ENCODE measurements at places on chromosomes 6 and 20.

DNA sequence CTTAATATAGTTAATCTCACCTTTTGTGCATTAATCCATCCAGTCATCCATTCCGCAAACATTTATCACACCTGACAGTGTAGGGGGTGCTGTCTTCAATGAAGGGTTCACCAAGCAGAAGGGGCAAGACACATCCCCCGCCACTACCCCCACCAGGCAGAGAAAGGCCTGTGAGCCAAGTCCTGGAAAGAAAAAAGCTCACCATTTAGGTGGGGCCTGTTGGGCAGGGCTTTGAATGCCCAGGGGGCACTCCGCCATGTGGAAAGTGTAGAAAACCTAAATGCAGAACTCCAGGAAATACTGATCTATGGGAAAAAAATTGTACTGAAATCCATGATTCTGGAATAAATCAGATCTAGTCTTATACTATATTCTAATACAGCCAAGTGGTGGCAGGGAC is 4.8 kb upstream of the STX16 start:
- no peak overlapping the region for H3K4me3 ChIP-seq
- H3K27me3 ChIP-seq: no peaks in the 10 kb centered on the region
- H3K36me3 ChIP-seq: no peaks in the 10 kb centered on the region
- peak; percentile 29 for DNase-seq
- peaks cover 4% of the 10 kb centered on the region for H3K4me1 ChIP-seq

DNA sequence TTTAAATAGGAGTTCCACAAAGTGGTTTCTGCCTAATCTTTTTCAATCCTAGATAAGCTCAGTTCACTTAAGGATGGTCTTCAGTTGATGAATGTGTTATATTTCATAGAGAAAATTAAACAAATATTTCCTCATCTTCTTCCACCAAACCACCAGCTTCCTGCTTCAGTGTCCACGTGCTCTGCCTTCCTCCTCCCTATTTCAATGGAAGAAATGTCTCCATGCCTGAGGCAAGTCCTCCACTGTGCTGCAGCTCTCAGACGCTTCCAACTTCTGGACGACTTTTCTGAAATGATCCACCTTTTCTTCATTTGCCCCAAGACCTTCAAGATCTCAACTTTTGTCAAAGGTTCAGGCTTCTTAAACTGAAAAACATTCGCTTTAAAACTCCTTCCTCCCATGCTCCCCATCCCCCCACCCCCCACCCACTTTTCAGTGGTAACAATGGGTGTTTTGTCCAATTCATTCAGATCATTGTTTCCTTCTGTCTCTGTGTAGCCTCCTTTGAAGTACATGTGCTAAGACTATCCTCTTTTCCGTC is 25.3 kb upstream of the FABP7 start:
- no peaks in the 10 kb centered on the region for H3K36me3 ChIP-seq
- no peak overlapping the region for H3K4me3 ChIP-seq
- no peak for DNase-seq

DNA sequence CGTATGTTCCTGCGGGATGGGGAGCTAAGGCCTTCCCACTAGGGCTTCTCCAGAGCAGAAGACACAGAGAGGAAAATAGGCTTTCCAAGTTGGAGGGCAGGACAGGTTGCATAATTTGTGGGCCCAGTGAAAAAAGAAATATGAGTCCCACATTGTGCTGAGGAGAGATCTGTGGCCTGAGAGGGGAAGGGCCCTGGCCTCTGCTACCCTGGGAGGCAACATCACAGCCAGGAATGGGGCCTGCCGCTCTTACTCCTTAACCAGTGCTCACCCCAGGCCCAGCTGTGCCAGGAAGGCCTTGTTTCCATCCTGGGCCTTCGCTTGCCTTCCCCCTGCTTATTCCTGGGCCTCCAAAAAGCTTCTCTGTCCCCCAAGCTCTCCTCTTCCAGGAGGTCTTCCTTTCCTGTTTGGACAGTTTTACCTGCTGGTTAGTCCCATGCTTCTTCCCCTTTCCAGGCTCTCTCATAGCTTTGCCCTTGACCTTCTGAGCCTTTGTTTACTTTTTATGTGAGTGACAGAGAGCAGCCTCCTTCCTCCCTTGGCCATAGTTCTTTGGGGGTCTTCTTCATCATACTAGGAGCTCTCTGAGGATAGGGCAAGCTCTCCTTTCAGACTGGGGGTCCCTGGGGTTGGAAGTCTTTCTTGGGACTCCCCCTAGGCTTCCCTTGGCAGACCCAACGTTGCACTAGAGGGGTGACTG is 26.2 kb upstream of the VEGFA start:
- H3K27me3 ChIP-seq: no peaks in the 10 kb centered on the region
- no peak overlapping the region for H3K4me3 ChIP-seq
- DNase-seq: no peak
- no peak overlapping the region for H3K27ac ChIP-seq

DNA sequence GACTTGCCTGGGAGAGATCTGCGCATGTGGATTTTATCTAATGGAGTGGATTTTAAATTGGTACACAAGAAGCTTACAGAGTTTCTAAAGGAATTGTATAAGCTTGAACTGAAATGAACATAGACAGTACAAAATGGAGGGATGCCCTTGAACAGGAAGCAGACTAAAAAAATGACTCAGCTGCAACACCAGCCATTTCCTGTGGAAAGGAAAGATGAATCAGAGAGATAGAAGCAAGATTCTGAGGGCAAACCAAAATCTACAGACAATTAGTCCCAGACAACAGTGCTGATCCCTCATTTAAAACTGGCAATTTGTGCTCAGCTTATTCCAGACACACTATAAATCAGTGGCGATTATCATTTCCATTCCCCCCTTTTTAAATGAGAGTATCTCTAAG is 114.6 kb upstream of the TCF21 start:
- DNase-seq: no peak
- no peak overlapping the region for H3K4me3 ChIP-seq
- H3K36me3 ChIP-seq: no peaks in the 10 kb centered on the region
- H3K4me1 ChIP-seq: no peaks in the 10 kb centered on the region

DNA sequence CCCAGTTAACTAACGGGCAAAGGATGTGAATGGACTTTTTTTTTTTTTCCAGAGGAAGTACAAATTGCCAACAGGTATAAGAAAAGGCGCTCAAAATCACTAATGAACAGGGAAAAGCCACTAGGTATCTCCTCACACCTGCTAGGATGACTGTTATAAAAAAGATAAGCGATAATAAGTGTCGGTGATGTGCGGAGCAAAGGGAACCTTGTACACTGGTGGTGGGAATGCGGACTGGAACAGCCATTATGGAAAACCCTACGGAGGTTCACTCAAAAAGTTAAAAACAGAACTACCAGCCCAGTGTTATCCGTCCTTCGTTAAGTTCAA is 787 bp upstream of the RAB32 start:
- H3K27ac ChIP-seq: peak overlapping the region; percentile 95
- H3K4me3 ChIP-seq: peak overlapping the region; percentile 43
- no peaks in the 10 kb centered on the region for H3K36me3 ChIP-seq
- H3K27me3 ChIP-seq: no peaks in the 10 kb centered on the region
- no peak for DNase-seq

DNA sequence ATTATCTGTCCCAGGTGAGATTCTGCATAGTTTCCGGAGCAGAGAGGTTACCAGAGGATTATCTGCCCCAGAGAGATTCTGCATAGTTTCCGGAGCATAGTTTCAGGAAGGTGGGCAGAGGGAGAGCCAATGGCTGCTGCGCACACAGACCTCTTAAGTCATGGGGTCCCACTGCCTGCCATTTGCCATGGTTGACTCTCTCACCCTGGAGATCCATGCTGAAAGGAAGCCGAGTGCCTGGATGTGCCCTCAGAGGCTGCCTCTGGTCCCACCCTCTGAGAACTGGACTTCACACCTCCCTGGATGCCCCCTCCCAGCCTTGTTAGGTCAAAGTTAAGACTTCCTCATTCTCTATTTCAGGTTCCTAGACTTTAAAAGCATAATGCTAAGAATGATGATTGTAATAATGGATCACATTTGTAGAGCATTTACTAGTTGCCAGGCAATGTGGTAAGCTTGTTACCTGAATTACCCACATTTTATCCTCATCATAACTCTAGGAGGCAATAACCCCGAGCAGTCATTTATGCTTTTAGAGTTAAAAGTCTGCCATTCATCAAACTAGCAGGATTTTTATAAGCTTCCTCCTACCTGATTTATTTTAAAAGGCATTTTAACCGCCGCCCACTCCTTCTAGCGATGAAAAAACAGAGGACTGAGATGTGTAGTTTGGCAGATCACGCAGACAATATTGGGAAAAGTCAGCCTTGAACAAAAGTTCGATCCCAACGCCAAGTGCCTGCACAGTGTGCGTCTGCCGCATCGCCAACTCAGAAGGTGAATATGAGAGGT is 11.9 kb downstream of the SERPINB9 start:
- no peaks in the 10 kb centered on the region for H3K4me1 ChIP-seq
- H3K27me3 ChIP-seq: no peaks in the 10 kb centered on the region
- peak overlapping the region; percentile 19 for H3K4me3 ChIP-seq

DNA sequence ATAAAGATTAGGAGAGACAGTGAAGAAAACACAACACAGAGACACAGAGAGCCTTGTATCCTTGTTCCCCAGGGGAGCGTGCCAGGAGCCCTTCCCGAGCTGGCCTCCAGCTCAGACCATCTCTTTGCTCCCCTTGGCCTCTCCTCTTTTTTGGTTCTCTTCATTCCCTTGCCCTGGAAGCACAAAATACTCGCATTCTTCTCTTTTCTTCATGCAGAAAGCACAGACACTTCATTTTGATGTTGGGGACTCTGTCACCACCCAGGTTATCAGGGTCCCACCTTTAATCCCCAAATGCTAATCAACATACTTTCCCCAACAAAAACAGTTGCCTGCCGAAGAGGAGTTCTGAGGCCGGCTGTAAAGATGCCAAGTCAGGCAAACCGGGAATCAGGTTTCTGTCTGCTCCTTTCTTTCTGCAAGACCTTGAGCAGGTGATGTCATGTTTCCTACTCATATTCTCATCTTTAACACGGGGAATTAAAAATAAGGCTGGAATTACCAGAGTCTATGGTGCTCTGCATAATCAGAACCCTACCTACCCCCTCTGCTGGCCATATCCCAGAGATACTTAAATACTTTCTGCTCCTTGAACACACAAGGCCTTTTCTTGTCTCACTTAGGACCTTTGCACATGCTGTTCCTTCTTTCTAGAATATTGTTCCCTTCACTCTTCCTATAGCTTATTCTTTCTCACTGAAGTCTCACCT is 21.7 kb downstream of the TGM6 start:
- no peaks in the 10 kb centered on the region for H3K27me3 ChIP-seq
- H3K4me3 ChIP-seq: no peak overlapping the region
- H3K4me1 ChIP-seq: no peaks in the 10 kb centered on the region
- no peaks in the 10 kb centered on the region for H3K36me3 ChIP-seq

- no peaks in the 10 kb centered on the region for H3K36me3 ChIP-seq
- DNase-seq: no peak
- H3K4me3 ChIP-seq: no peak overlapping the region
- no peaks in the 10 kb centered on the region for H3K27me3 ChIP-seq
- no peaks in the 10 kb centered on the region for H3K4me1 ChIP-seq
Observed at GRCh38 chr6:77620278-77620882, 32.5 kb upstream of the MEI4 start.

- no peaks in the 10 kb centered on the region for H3K4me1 ChIP-seq
- H3K27me3 ChIP-seq: no peaks in the 10 kb centered on the region
- no peaks in the 10 kb centered on the region for H3K36me3 ChIP-seq
- H3K27ac ChIP-seq: no peak overlapping the region
Observed at GRCh38 chr6:17710331-17710730, 3.6 kb upstream of the NUP153 start.

- no peaks in the 10 kb centered on the region for H3K36me3 ChIP-seq
- no peaks in the 10 kb centered on the region for H3K27me3 ChIP-seq
- peak overlapping the region; percentile 81 for H3K27ac ChIP-seq
- DNase-seq: peak; percentile 76
- H3K4me1 ChIP-seq: peaks cover 16% of the 10 kb centered on the region
Observed at GRCh38 chr20:31713312-31714273, 9.1 kb downstream of the BCL2L1 start.

DNA sequence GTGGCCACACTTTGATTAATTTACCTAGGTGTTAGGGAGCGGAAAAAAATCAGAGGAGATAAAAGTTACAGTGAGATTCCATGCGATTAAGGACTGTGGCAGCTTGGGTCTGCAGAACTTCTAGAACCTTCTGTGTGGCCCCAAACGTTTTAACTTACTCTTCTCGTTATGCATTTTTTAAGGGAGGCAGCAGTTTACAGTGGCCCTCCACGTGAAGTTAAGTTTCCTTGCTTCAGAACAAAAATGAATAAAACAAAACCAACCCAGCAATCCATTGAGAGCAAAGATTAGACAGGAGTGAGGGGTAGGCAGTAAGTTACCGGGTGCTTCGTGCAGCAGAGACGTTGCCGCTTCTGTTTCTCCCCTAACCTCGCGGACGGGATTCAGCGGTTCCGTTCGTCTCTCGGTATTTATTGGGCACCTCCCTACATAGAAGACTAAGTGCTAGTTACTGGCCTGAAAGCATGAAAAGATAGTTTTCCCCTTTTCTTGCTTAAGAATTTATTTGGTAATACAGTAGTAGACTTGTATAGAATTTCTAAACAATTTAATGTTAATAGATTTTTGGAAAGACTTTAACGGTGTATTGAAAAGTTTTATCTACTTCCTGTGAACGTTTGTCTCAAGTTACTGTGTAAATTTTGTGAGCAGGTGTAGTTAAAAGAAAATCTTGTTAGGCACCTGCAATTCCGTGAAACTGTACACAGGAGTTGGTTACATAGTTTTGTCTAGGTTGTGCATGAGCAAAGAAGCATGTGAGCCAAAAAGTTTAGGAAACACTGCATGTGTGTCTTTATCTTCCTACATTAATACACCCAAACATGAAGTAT is 1.1 kb downstream of the BAG2 start:
- H3K27me3 ChIP-seq: no peaks in the 10 kb centered on the region
- H3K36me3 ChIP-seq: no peaks in the 10 kb centered on the region
- peak overlapping the region; percentile 90 for H3K27ac ChIP-seq
- DNase-seq: no peak
- peak overlapping the region; percentile 77 for H3K4me3 ChIP-seq

DNA sequence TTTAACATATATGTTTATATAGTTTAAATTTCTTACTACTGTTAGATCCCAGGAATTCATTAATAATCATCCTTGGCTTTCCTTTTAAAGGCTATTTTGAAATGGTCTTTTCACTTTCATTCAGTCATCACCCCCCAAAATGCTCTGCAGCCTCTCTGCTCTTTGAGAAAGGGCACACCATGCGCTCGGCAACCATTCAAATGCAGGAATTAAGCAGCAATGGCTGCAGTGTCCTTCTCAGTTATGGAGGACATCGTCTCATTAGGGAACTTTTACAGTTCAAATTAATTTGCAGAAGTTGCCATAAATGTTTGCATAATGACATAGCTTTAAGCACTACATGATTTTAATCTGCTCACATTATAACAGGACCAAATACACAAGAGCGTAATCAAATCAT is 6.3 kb downstream of the TUBB1 start:
- H3K27me3 ChIP-seq: no peaks in the 10 kb centered on the region
- DNase-seq: no peak
- peaks cover 17% of the 10 kb centered on the region for H3K4me1 ChIP-seq
- no peak overlapping the region for H3K27ac ChIP-seq
- H3K4me3 ChIP-seq: no peak overlapping the region

DNA sequence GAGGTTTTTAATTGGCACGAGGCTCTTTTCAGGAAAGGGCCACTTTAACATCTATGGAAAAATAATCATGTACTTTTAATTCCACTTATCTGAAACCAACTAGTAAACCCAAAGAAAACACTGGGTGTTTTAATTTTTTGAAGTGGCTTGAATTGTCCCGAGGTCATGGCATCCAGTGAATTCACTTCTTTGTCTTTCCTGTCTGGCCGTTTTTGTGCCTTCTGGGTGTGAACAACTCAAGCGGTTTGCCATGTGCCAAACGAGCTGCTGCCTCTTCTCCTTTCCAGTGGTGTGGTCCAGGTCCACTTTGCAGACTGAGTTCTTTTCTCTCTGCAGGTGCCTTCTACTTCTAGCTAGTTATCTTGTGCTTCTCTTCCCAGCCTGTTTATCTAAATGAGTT is 117.5 kb downstream of the PLCB4 start:
- H3K4me3 ChIP-seq: no peak overlapping the region
- no peaks in the 10 kb centered on the region for H3K36me3 ChIP-seq
- no peak overlapping the region for H3K27ac ChIP-seq
- no peak for DNase-seq

Measured in Peyer's patch (tissue), 4 donors.